ENCODE measurements at places on chromosomes 16 and 17. TPM values are rescaled to one million over a fixed set of nuclear protein-coding genes. Genes with fewer than 3 reads are reported as not detected.

DNA sequence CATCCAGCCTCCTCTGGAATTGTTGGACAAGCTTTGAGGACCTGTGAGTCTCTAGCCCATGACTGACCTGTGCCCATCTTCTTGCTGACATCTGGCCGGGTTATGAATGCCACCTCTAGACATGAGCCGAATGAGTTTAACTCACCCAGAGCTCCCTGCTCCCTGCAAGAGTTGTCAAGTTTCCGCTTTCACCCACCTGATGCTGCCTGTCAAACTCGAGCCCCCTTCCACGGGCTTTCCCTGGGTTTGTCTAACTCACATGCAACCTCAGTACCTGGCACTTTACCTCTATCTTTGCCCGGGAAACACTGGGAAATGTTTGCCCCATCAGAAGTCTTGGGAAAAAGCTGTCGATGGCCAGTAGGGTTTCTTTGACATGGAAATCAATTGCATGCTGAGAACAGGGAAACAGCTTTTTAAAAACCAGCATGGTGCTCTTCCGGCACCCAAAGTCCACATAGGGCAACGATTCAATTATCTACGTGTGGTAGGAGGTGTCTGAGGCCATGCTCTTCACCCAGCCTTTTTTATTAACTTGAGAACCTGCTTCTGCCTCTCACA, 33.8 kb upstream of the DNAH17 start:
- no peak for DNase-seq

DNA sequence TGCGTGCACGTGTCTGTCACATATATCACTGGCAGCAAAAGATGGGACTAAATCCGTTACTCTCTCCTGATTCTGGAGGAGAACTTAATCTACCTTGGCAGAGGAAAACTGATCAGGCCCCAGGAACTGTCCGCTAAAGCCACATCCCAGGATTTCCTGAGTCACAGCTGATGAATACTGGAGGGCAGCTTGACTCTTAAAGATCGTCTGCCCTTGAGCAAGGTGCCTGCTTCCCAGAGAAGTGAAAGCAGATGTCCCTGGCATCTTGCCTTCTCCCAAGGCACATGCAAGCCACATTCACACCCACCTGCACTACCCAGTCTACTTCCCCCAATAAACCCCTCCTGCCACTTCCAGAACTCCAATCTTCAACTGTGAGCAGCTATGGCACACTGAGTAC, 99.8 kb downstream of the CPPED1 start:
- DNase-seq, result no peak

GRCh38 chr16:86491640-86492023, 18.7 kb upstream of the FOXF1 start:
- no peak for DNase-seq

- DNase-seq, result no peak
Observed at GRCh38 chr16:3623642-3624041, 12.2 kb upstream of the SLX4 start.

DNA sequence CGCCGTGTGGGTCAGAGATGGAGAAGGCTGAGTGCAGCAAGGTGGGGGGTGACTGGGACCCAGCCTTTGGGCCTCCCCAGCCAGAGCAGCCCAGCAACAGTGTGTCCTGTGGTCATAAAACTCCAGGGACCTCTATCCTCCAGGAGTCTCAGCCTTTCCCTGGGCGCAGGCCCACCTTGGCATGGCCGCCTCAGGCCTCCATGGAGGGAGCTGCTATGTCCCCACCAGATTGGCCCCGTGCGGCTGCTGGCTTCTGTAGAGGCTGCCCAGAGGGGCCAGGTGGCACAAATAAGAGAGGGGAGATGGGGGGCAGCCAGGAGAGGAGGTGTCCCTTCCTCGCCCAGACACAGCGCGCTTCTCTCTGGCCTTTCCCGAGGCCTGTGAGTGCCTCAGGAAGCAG, 2.6 kb upstream of the SYNGR3 start:
- no peak for DNase-seq

GRCh38 chr17:65297916-65298315, 160.7 kb downstream of the RGS9 start:
- DNase-seq, result no peak

- DNase-seq, result no peak
Observed at GRCh38 chr17:52027620-52028295, 130.8 kb downstream of the CA10 start.

GRCh38 chr17:66337268-66337667, 34.9 kb downstream of the PRKCA start:
- no peak for DNase-seq

DNA sequence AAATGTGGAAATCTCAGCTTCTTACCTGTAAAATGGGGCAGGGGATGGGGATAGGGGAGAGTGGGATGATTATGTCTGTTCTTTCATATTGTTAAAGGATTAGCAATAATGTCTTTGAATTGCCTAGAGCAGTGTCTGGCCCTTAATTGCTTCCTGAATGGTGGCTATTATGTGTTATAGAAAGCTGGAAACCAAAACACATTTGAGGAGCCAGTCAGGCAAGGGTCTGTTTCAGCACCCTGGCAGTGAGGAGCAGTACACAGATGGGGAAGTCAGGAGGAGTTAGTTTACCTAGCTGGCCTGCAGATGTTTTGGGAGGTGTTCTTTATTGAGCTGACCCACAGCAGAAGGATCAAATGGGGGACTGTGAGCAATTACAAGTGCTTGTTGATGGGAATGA, 63.0 kb downstream of the NUP93 start:
- no peak for DNase-seq

The HOXB6 gene
- total RNA-seq, result not detected

The SLC52A1 gene
- total RNA-seq, result not detected

The NOD2 gene
- 5.3 TPM for total RNA-seq

The NOTUM gene
- not detected for total RNA-seq
